IMR-90 (cell line): ENCODE measurements at places on chromosomes 11 and 22. TPM values are rescaled to one million over a fixed set of nuclear protein-coding genes. Genes with fewer than 3 reads are reported as not detected.

- DNase-seq: no peak
Observed at GRCh38 chr11:74154620-74155281, 16.1 kb downstream of the C2CD3 start.

GRCh38 chr22:46549563-46549840, 12.1 kb upstream of the CELSR1 start:
- no peak for DNase-seq

DNA sequence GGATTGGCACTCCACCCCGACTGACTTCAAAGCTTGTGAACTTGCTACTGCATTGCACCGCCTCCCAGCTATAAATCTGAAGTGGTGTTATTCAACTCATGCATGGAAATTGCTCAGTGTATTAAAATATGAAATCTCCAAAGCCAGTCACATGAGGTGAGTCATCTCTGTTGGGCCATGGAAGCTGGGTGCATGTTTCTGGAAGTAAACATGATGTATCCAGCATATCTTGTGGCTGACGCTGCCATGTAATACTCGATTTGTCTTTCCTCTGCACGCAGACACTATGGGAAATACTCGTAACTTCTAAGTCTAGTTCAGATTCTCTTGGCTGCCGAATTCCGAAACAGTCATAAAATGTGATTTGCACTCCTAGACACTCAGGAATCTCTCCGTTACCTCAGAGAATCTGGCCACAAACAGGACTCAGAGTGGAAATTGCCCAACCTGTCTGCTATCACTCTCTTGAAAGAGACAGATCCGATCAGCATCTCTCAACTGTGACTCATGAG, 154.9 kb upstream of the MPPED2 start:
- peak; percentile 91 for DNase-seq

The CRYBA4 gene
- not detected in 2 replicates for total RNA-seq

- DNase-seq: no peak
Observed at GRCh38 chr11:63551889-63552266, 11.3 kb downstream of the PLAAT2 start.

DNA sequence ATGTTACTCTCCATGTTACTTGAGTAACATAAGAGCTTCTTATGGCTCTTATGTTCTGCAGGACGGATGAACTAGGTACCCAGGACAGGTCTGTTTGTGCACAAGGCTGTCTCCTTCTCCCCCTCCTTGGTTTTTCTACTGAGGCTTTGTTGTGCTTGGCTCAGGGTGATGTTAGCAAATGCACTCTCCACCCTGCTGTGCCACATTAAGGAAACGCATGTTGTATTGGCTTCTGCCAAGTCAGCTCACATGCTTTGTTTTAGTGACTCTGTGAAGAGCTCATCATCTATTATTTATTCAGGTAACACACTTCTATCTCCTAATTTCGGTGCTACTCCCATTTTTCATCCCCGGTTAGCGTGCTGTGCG, 108.3 kb downstream of the PTPRJ start:
- no peak for DNase-seq

- no peak for DNase-seq
Observed at GRCh38 chr11:8477680-8478079, 116.3 kb downstream of the STK33 start.

The ZDHHC13 gene
- total RNA-seq: 15.1 and 20.0 TPM in 2 replicates

GRCh38 chr11:17735818-17736578, 1.4 kb downstream of the KCNC1 start:
- DNase-seq: no peak

DNA sequence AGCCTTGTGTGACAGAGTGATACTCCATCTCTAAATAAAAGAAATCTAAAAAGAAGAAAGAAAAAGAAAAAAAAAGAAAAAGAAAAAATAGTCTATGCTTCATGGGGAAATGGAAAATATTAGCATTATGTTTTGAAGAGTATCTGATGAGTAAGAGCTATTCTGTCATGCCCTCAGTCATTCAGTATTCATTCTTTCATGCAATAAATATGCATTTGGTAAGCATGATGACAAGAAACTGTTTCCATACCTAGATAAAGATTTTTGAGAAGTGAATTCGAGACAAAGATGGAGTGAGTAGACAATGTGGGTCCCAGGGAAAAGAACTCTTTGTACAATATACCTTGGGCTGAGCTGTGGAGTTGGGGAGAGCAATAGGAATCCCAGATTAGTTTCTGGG, 6.2 kb upstream of the IFTAP start:
- no peak for DNase-seq

DNA sequence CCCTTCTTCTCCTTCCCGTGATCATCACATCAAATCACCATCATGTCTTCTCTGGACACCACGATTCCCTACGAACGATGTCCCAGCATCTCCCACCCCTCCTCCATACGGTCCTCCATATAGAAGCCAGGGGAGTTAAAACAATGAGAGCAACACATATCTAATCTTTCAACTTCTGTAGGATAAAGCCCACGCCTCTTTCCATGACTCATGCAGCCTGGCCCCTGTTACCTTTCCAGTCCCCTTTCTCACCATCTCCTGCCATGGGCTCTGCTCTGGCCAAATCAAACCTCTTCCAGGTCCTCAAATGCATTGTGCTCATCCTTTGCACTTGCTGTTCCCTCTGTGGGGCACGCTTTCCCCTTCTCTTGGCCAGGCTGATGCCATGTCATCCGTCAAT, 23.6 kb downstream of the RPS6KA4 start:
- DNase-seq: no peak

GRCh38 chr22:37634417-37634924, 5.0 kb upstream of the SH3BP1 start:
- DNase-seq: no peak
